ENCODE measurements at places on chromosomes 3 and 15.

GRCh38 chr3:187002915-187003314 lies 72.6 kb downstream of the ST6GAL1 start:
- no peak for DNase-seq

DNA sequence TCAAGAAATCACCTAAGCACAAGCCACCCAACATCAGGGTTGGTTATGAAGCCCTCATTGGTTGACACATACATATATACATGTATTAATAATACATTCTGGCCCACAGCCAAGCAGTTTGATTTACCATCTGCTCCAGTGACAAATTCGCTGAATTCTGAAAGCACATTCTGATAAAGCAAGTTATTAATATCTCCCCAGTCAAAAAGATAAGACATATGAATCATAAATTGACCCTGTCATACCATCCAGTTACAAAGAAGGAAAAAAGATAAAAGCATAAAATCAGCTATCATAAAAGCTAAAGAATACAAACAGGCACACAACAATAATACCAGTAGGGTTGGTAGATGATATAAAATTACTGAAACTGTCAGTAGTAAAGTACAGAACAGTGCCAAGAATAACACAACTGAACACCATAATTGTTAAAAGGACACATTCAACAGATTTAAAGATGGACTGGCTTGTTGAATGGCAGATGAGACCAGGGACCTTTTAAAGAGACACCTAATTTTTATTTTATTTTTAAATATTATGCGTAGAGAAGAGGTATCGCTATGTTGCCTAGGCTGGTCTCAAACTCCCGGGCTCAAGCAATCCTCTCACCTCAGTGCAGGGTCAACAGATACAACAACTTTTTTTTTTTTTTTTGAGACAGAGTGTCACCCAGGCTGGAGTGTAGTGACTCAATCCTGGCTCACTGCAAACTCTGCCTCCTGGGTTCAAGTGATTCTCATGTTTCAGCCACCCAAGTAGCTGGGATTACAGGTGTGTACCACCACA lies 7.7 kb downstream of the SNX4 start:
- no peak for DNase-seq

GRCh38 chr15:101692801-101693598 lies 31.3 kb downstream of the TARS3 start:
- no peak for DNase-seq

DNA sequence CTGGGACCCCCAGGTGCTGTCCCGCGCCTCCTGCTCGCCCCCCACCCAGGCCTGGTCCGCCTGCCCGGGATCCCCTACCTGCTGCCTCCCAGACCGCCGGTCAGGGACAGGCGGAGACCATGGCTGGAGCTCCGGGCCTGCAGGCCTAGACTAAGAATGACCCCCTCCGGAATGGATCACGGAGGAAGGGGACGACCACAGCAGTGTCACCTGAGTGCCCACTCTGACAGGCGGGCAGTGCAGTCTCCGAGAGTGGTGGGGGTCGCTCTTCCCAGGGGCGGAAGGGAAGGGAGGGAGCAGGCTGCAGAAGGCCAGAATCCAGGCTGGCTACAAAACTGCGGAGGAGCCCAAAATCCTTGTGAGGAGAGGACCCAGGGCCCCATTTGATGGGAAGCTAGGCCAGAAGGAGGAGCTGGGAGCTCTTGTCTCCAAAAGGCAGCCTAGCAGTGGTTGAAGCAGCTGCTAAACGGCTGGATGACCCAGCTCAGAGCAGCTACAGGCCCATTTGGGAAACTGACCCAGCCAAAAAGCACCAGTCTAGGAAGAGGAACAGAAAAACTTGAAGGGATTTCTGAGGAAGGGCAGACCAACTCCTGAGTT lies 908 bp upstream of the RAB43 start:
- DNase-seq: no peak

DNA sequence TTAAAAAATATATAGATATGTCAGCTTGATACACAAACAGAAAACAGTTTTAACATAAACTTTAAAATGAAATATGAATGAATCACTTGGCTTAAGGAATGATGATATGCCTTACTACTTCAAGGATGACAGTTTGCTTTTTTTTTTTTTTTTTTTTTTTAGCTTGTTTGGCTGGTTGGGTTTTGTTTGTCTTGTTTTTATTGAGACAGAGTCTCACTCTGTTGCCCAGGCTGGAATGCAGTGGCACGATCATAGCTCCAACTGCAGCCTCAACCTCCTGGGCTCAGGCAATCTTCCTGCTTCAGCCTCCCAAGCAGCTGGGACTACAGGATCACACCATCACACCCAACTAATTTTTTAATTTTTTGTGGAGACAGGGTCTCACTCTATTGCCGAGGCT lies 14.5 kb downstream of the LRRC2 start:
- DNase-seq: no peak

All from stimulated activated CD8-positive, alpha-beta memory T cell treated with anti-CD3 and anti-CD28 coated beads, Interleukin-4, amount 100 ng/mL, for 1 hour (primary cell).